Stimulated activated CD4-positive, alpha-beta T cell treated with anti-CD3 and anti-CD28 coated beads, TNF-alpha, amount 100 ng/mL, for 24 hours (primary cell): ENCODE measurements at places on chromosomes 2 and 18.

DNA sequence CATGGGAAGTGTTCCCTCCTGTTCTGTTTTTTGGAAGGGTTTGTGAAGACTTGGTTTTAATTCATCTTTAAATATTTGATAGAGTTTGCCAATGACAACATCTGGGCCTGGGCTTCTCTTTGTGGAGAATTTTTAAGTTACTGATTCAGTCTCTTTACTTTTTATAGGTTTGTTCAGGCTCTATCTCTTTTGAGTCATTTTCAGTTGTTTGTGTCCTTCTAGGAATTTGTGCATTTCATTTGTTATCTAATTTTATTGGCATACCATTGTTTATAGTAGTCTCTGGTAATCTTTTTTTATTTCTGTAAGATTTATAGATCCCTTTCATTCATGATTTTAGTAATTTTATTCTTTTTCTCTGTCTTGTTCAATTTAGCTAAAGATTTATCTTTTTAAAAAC is 14.6 kb downstream of the SCLY start:
- DNase-seq = no peak

DNA sequence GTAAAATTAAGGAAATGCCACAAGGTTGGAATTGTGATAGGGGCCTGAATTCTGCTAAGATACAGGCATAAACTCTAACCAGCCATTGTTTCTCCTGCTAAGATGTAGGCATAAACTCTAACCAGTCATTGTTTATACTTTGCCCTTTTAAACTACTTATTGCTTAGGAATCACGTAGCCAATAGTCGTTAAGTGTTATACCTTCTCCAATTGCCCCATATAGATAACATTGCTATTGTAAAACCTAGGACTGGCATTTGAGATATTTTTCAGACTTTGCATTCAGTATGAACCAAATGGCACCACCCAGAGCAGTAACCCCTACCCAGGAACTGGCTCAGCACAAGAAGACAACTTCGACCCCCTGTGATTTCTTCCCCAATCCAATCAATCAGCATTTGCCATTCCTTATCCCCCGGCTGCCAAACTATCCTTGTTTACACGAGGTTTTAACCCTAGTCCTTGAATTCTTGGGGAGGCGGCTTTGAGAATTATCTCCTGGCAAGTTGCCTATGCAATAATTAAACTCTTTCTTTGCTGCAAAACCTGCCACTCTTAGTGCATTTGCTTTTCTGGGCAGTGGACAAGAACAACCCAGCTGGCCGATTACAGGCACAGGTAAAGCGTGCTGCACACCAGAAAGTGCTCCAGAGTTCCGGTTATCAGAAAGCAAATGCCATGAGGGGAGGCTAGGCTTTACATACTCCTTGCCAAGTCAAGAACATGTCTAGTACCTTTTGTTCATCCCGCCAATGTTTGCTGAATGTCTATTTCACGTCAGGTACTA is 167.6 kb downstream of the LAMA1 start:
- no peak for DNase-seq

DNA sequence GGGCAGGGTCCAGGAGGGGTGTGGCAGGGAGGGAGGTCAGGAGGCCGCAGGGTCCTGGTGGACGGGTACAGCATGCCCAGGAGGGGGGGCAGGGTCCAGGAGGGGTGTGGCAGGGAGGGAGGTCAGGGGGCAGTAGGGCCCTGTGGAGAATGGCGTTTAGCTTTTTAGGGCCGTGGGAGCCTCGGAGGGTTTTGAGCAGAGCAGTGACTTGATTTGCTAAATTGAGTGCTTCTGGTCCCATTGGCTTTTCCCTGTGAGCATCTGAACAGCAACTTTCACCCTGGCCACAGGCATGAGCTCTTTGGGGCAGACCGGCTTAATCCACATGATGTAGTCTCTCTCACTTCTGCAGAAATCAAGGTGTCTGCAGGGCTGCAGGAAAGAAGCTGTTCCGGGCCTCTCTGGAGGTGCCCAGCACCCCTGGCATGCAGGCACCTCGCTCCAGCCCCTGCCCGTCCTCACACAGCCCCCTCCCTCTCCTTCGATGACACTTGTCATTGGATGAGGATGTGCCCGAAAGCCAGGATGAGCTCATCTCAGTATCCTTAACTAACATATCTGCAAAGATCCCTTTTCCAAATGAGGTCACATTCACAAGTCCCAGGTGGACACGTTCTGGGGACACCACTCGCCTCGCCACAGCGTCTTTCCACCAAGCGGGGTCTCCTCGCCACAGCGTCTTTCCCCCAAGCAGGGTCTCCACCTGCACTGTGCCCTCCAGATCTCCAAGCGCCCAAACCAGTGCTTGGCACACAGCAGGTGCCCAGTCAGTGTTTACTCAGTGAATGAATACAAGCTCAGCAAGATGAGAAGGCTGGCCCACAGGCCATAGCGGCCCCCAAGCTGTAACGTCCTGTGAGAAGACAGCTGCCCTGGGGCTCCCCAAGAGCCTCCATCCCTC is 94.0 kb downstream of the NDUFA10 start:
- no peak for DNase-seq

DNA sequence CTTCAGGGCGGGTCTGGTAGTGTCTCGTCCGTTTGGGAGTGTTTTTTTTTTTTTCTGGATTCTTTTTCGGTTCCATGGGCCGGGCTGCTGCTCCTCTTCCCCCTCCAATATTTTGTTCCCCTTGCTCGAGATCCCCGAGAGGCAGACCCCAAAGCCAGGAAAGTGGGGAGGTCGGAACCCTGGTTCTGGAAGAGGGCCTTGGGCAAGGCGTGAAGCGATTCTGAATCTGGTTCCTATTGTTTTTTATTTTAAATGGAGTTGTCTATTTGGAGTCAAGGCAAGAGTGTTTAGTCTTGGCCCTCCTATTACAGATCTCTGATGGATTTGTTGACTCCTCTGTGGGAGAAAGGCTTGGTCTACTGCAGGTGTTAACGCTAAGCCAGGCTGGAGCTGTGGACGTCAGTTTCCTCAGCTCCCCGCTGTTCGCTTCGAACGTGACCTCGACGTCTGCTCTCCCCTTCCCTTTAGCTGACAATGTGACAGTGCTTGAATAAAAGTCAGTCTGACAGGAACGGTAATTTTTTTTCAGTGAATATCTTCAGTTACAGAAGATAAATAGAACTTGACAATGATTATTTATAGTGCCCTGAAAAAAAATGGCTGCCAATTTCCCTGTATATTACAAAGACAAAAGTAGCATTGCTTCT is 683 bp upstream of the DNAJC27 start:
- no peak for DNase-seq

DNA sequence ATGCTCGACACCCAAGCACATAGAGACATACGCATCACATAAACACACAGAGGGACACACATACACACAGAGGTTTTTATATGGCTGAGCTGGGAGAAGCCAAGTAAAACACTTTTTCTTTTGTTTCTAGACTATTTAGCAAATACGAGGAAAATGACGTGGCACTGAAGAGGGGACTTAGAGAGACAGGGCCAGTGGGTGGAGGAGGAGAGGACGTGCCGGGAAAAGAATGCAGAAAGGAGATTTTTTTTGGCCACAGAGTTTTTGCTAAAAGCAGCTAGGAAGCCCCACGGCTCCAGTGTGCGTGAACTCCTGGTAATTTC is 168.5 kb upstream of the KLF7 start:
- no peak for DNase-seq

DNA sequence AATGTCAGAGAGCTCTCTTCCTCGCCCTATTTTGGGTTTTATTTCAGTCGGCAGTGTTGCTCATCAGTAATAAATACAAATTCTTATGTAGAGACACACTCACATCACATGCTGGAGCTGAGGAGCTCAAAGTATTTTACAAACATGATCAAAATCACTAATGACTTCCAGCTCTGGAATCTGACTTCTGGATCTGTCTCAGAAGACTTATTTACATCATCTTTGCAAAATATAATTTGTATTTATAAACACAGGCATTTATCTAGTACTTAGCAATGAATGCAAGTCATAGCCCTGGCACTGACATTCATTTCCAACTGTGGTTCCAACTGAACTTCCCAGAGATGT is 327.1 kb downstream of the NCKAP5 start:
- no peak for DNase-seq
